ENCODE measurements at places on chromosomes 6 and 20.

GRCh38 chr20:10419550-10420133 lies 14.4 kb downstream of the MKKS start:
- H3K27ac ChIP-seq = no peak overlapping the region
- DNase-seq = no peak
- no peaks in the 10 kb centered on the region for H3K27me3 ChIP-seq
- H3K36me3 ChIP-seq = peaks cover 16% of the 10 kb centered on the region
- no peaks in the 10 kb centered on the region for H3K4me1 ChIP-seq
- H3K4me3 ChIP-seq = no peak overlapping the region

DNA sequence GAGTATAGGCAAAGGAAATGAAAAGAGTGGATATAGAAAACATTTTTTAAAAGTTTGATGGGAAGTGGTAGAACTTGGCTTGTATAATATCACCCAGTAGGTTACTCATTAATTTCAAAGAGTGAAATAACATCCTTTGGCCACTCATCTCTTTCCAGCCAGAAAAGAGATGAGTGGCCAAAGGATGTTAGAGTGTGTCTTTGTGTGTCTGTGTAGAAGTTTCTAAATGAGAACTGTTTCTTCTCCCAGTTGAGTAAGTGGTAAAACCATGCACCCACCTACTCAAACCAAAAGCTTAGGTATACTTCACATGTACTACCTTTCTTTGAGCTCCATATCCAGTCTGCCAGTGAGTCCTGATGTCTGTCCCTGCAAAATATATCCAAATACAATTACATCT lies 47.7 kb upstream of the TMEM244 start:
- no peak overlapping the region for H3K27ac ChIP-seq
- H3K36me3 ChIP-seq = no peaks in the 10 kb centered on the region
- H3K4me1 ChIP-seq = no peaks in the 10 kb centered on the region
- DNase-seq = no peak

DNA sequence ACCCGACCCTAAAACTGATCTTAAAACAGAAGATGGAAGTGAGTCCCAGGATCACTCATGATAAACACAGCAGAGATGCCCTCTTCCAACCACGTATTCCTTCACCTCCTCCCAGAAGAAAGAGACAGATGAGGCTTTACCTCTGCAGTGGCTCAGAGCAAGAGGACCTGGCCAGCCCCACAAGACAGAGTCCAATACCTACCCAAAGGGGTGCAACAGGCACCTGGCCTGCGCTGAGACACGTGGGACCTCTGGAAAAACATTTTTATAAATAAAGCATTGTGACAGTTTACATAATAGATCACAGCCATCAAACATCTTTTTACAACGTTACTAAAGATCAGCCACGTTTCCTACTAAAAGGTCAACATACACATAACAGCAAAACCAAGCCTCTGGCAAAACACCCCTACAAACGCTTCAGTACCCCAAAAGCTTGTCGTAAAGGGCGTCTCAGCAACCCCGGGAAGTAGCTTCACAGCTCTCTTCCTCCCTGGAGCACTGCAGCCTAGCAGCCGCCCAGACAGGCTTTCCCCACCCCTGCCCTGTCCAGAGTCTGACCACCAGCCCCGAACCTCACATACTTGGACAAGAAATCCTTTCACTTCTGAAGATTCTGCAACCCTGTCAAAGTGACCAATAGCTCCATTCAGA lies 2.9 kb downstream of the TAF4 start:
- no peak overlapping the region for H3K4me3 ChIP-seq
- H3K36me3 ChIP-seq = no peaks in the 10 kb centered on the region
- H3K27ac ChIP-seq = no peak overlapping the region
- no peak for DNase-seq
- H3K4me1 ChIP-seq = peaks cover 30% of the 10 kb centered on the region
- no peaks in the 10 kb centered on the region for H3K27me3 ChIP-seq

DNA sequence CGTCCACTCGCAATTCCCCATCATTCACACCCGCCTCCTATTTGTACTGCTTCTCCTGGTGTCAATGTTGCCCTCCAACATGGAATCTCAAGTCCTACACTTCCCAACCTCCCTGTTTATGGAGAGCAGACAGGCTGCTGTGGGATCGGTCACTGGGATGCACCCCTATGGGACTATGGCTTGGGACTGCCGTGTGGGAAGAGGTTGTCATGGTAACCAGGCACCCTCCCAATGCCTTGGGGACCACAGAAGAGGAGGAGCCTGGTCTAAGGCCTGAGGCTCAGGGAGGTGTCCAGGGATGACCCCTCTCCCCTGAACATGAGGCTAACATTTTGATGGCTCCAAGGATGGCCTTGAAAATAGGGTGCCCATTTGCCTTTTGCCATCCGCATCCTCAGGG lies 116.6 kb upstream of the CST7 start:
- no peak overlapping the region for H3K4me3 ChIP-seq
- no peak overlapping the region for H3K27ac ChIP-seq
- no peaks in the 10 kb centered on the region for H3K36me3 ChIP-seq

GRCh38 chr6:7677229-7677628 lies 48.7 kb upstream of the BMP6 start:
- H3K27me3 ChIP-seq = no peaks in the 10 kb centered on the region
- no peak for DNase-seq
- H3K27ac ChIP-seq = no peak overlapping the region

GRCh38 chr6:81799323-81799722 lies 46.8 kb upstream of the TENT5A start:
- no peak for DNase-seq
- no peak overlapping the region for H3K27ac ChIP-seq
- H3K4me3 ChIP-seq = no peak overlapping the region
- no peaks in the 10 kb centered on the region for H3K27me3 ChIP-seq
- H3K36me3 ChIP-seq = no peaks in the 10 kb centered on the region
- H3K4me1 ChIP-seq = no peaks in the 10 kb centered on the region

- H3K4me3 ChIP-seq = peak overlapping the region; percentile 91
- peak; percentile 90 for DNase-seq
- no peaks in the 10 kb centered on the region for H3K36me3 ChIP-seq
Observed at GRCh38 chr6:15244620-15245360, 1.1 kb upstream of the JARID2 start.

DNA sequence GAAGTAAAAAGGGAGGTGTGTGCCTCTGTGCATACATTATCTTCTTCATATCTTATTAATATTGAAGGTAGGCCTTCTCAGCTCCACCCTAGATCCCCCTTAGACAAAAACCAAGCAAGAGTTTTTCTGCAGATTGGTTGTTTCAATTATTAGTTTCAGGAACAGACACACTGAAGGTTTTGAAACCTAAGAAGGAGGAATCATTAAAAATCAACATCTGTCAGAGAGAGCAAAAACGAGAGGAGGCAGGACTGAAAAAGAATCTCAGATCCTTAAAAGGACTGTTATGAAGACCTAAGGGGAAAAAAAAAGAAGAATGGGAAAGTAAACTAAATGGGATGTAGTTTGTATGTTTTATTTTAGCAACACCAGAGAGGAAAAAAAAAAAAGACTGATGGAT lies 560.8 kb upstream of the JAG1 start:
- H3K4me3 ChIP-seq = no peak overlapping the region
- no peaks in the 10 kb centered on the region for H3K4me1 ChIP-seq
- H3K27me3 ChIP-seq = no peaks in the 10 kb centered on the region
- H3K36me3 ChIP-seq = no peaks in the 10 kb centered on the region
- H3K27ac ChIP-seq = no peak overlapping the region

DNA sequence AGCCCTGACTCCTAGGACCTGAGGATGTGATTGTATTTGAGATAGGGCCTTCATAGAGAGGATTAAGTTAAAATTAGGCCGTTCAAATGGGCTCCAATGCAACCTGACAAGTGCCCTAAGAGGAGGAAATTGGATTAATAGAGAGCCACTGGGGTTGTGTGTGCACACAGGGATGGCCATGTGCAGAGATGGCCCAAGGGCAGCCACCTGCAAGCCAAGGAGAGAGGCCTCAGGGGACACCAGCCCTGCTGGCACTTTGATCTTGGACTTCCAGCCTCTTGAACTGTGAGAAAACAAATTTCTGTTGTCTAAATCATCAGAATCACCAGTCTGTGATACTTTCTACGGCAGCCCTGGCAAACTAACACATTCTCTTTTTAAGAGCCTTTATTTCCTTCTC lies 598.8 kb downstream of the UTRN start:
- H3K4me1 ChIP-seq = no peaks in the 10 kb centered on the region
- H3K27ac ChIP-seq = no peak overlapping the region
- H3K4me3 ChIP-seq = no peak overlapping the region
- DNase-seq = no peak
- no peaks in the 10 kb centered on the region for H3K27me3 ChIP-seq

GRCh38 chr6:31874084-31874670 lies 4.6 kb downstream of the SLC44A4 start:
- no peaks in the 10 kb centered on the region for H3K36me3 ChIP-seq
- no peak overlapping the region for H3K4me3 ChIP-seq

- no peak overlapping the region for H3K4me3 ChIP-seq
- no peaks in the 10 kb centered on the region for H3K36me3 ChIP-seq
- H3K27ac ChIP-seq = no peak overlapping the region
Observed at GRCh38 chr6:135759831-135760230, 91.7 kb upstream of the PDE7B start.
